SJSA1 (cell line): ENCODE measurements at places on chromosomes 3 and 15. TPM values are rescaled to one million over a fixed set of nuclear protein-coding genes. Genes with fewer than 3 reads are reported as not detected.

The GNAT1 gene
- not detected in 2 replicates for total RNA-seq

The NOX5 gene
- total RNA-seq = not detected in 2 replicates

The SLC22A14 gene
- not detected in 2 replicates for total RNA-seq

The A4GNT gene
- total RNA-seq = not detected in 2 replicates

The IL5RA gene
- not detected in 2 replicates for total RNA-seq

The GPR15 gene
- not detected in 2 replicates for total RNA-seq

- peaks cover 15% of the 10 kb centered on the region for H3K27me3 ChIP-seq
- no peaks in the 10 kb centered on the region for H3K36me3 ChIP-seq
- no peak for DNase-seq
- no peak overlapping the region for H3K27ac ChIP-seq
Observed at GRCh38 chr3:171462224-171462623, 2.0 kb upstream of the TNIK start.

DNA sequence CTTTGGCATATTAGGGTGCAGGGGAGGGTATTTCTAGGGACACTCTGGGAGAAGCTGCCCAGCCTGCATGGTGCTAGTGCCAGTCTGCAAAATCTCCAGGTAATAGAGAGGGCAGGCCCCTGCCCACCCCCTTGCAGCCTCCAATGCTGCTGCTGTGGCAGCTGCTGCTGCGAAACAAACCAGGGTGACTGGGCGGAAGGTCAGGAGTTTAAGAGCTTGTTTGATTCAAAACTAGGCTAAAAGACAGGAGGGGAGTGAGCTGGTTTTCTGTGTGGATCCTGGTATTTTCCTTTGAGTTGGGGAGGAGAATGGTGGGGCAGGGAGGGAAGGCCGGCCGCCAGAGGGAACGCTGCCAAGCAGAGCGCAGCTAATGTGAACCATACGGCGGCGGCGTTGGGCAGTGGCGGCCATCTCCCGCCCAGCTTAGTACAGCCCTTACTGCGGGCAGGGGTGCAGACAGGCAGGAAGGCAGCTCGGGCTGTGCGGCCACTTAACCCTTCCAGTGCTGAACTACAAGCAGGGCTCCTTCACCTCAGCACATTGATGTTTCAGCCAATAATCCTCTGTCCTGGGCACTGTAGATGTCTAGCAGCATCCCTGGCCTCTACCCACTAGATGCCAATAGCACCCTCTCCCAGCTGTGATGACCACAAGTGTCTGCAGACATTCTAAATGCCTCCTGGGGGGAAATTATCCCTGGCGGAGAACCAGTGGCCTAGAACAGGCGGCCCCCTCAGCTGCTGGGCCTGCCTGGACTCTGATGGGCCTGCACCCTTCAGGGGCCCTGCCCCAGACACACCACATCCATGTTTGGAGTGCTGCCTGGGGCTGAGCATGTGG, 125.7 kb downstream of the EEFSEC start:
- no peak overlapping the region for H3K4me3 ChIP-seq
- H3K36me3 ChIP-seq = no peaks in the 10 kb centered on the region; the same call in 1 of the 2 replicates
- H3K27me3 ChIP-seq = no peaks in the 10 kb centered on the region

GRCh38 chr3:107384428-107384827, 7.2 kb downstream of the CCDC54 start:
- H3K4me1 ChIP-seq = no peaks in the 10 kb centered on the region
- H3K27me3 ChIP-seq = no peaks in the 10 kb centered on the region
- DNase-seq = no peak
- H3K4me3 ChIP-seq = no peak overlapping the region

DNA sequence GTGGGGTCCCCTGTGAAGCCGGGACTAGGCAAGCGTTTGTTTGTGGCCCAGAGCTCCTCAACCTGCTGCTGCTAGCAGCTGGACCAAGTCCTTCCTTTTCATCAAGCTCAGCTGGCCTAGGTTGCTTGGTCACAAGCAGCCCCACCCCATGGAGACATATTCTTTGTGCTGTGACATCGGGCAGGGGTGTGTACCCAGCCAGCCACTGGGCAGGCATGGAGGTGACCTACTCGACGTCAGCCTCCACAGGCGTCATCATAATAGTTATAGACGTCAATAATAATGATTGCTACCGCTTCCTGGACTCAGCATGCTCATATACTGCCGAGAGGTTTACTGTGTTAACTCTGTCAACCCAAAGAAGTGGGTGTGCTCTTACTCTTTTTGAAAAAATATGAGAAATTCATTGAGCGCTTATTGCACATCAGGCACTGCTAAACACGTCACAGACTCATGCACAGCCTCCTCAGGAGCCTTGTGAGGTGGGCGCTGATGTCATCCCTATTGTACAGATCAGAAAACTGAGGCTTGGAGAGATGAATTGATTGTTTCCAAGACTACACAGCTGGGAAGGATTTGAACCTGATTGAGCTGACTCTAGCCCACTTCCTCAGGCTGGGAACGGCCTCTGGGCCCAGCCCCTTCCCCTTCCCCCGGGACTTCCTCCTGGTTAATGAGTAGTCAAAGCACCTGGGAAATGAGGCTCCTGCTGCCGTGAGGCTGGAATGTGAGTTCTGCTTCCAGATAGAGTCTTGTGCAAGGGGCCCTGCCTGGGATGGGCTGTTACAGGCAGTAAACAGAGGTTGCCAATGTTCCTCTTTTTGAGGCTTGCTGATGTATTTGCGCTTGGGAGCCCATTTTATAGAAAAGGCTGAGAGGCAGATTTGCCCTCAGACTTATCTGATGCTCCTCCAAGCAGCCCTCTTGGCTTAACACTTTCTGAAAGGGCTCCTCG, 16.2 kb downstream of the SLC6A6 start:
- H3K27ac ChIP-seq = no peak overlapping the region
- H3K27me3 ChIP-seq = no peaks in the 10 kb centered on the region
- no peak for DNase-seq
- H3K4me1 ChIP-seq = peaks cover 41% of the 10 kb centered on the region
- H3K36me3 ChIP-seq = peaks cover 81% of the 10 kb centered on the region

GRCh38 chr3:129195731-129196256, 12.1 kb upstream of the CNBP start:
- no peaks in the 10 kb centered on the region for H3K27me3 ChIP-seq
- peak; percentile 71 for DNase-seq
- no peak overlapping the region for H3K4me3 ChIP-seq
- H3K36me3 ChIP-seq = no peaks in the 10 kb centered on the region
- H3K4me1 ChIP-seq = peaks cover 18% of the 10 kb centered on the region

DNA sequence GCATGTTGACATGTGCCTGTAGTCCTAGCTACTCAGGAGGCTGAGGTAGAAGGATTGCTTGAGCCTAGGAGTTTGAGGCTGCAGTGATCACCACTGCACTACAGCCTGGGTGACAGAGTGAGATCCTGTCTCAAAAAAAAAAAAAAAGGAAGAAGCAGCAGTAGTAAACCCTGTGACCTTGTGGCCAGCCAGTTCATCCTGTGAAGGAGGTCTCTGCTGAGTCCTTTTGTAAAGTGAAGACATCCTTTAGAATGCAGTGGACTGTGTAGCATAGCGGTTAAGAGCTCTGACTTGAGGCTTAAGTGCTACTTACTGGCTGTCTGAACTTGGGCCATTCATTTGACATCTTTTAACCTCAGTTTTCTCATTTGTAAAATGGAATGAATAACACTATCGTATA, 8.3 kb downstream of the EXOSC7 start:
- no peak overlapping the region for H3K4me3 ChIP-seq
- H3K27ac ChIP-seq = no peak overlapping the region
- no peaks in the 10 kb centered on the region for H3K27me3 ChIP-seq
- no peaks in the 10 kb centered on the region for H3K36me3 ChIP-seq

DNA sequence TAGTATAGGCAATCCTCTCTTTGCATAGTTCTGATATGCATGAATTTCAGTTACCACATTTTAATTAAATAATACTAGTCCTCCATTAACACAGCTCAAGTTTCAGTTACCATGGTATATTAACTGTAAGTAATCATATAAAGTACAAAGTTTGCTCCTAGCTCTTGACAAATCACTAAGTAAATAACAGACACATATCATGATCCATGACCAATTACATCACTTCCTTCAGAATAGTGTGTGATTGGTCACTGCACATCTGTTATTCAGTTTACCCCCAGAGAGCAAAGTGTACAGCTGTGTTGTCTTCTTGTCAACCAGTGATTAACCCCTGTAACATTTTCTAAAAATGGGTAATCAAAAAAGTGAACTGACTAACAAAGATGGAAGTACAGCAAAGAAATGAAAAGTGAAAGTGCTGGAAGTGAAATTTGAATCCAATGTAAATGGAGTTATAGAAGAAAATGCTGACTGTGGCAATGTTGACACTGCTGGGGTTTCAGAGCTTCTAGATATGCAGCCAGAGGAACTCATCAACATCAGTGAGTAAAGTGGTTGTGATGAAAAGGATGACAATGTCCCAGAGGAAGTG, 30.2 kb upstream of the LEKR1 start:
- H3K4me1 ChIP-seq = peaks cover 14% of the 10 kb centered on the region
- no peak overlapping the region for H3K27ac ChIP-seq

DNA sequence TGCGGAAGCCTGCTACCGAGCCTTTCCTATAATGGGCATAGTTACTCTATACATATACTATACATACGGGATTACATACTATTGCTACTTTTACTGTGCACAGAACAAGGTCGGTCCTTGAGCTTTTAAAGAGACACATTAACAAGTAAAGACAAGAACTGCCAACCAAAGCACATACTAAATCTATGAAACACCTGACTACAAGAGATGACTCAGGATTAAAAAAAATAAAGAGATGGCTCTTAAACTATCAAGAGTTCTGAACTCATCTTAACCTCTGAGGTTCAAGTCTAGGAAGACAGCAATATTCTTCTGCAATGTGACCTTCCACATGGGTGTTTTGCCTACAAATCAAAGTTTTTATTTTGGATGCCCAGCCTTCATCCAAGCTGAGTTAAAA, 106.8 kb downstream of the TNIK start:
- no peaks in the 10 kb centered on the region; the same call in 1 of the 2 replicates for H3K4me1 ChIP-seq
- no peaks in the 10 kb centered on the region for H3K36me3 ChIP-seq
- no peak overlapping the region for H3K4me3 ChIP-seq
- H3K27me3 ChIP-seq = no peaks in the 10 kb centered on the region

DNA sequence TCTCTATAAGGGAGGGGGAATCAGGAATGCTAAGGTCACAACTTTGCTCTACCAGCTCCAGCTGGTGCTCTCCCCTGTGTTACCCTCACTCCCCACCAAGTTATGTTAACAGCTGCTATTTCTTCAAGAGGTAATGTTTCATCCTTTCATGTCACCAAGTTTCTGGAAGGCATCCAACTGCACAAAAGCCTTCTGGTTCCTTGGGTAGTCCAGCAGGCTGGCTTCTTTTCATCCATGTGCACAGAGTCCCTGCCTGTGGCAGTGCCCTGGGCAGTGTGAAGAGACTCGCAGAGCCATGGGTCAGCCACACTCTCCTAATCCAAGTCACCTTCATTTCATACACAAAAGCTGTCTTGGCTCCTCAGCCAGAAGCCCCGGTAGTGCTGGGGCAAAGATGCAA, 737.5 kb upstream of the LMCD1 start:
- H3K4me3 ChIP-seq = no peak overlapping the region
- H3K4me1 ChIP-seq = no peaks in the 10 kb centered on the region
- DNase-seq = no peak
- H3K36me3 ChIP-seq = no peaks in the 10 kb centered on the region

GRCh38 chr3:160981217-160981938, 123.8 kb downstream of the B3GALNT1 start:
- DNase-seq = no peak
- H3K4me3 ChIP-seq = no peak overlapping the region
- H3K36me3 ChIP-seq = no peaks in the 10 kb centered on the region
- no peak overlapping the region for H3K27ac ChIP-seq
- H3K27me3 ChIP-seq = no peaks in the 10 kb centered on the region

DNA sequence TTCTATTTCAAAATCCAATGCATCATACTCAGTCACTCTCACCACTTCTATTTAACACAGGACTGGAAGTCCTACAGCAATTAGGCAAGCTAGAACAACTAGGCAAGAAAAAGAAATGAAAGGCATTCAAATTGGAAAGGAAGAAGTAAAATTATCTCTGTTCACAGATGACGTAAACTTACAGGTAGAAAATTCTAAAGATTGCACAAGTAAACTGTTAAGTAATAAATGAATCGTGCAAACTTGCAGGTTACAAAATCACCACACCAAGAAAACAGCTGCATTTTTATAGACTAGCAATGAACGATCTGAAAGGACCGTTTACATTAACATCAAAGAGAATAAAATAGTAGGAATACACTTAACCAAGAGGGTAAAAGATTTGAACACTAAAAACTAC, 36.2 kb downstream of the CHST2 start:
- H3K4me3 ChIP-seq = no peak overlapping the region
- no peaks in the 10 kb centered on the region for H3K36me3 ChIP-seq
- no peak for DNase-seq
- no peaks in the 10 kb centered on the region for H3K27me3 ChIP-seq
- H3K27ac ChIP-seq = no peak overlapping the region
- no peaks in the 10 kb centered on the region for H3K4me1 ChIP-seq

DNA sequence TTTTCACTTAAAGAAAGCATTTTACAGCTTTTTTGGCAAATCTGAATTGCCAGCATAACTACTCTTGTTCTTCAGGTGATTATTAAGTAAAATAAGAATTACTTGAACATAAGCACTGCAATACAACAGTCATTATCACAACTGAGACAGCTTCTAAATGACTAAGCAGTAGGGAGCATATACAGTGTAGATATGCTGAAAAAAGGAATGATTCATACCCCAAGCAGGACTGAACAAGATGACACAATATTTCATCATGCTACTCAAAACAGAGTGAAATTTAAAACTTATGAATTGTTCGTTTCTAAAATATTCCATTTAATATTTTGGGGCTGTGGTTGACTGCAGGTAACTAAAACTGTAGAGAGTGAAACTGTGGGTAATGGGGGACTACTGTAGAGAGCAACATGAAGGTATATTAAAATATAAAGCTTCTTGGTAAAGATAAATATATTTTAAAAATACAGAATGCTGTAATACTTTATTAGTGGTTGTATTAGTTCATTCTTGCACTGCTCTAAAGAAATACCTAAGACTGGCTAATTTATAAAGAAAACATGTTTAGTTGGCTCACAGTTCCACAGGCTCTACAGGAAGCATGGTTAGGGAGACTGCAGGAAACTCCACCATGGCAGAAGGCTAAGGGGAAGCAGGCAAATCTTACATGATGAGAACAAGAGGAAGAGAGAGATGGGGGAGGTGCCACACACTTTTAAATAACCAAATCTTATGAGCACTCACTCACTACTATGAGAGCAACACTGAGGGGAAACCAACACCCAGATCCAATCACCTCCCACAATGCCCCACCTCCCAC, 84.8 kb downstream of the DCLK3 start:
- H3K4me1 ChIP-seq = peaks cover 30% of the 10 kb centered on the region
- no peaks in the 10 kb centered on the region for H3K36me3 ChIP-seq
- H3K27ac ChIP-seq = peak overlapping the region; percentile 82
- no peak for DNase-seq
- no peak overlapping the region for H3K4me3 ChIP-seq
- no peaks in the 10 kb centered on the region for H3K27me3 ChIP-seq

DNA sequence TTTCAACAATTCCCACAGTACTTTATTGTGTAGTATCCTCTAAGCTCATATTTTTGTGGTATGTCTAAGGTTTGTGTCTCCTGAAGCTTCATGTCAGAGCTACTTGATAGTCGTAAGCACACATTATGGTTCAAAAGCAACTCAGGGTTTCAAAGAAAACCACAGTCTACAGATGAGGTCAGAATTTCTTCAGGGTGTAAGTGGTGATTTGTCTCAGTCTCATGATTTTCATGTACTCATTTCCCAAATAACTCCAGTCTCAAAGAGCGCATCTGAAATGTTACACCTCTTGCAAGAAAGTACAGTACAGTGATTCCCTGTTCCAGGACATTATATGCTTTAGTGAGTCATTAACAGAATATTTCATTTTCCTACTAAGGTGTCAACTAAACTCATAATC, 47.5 kb upstream of the SSR3 start:
- no peak overlapping the region for H3K4me3 ChIP-seq
- H3K36me3 ChIP-seq = no peaks in the 10 kb centered on the region
- no peaks in the 10 kb centered on the region for H3K27me3 ChIP-seq
- H3K4me1 ChIP-seq = peaks cover 19% of the 10 kb centered on the region
- H3K27ac ChIP-seq = no peak overlapping the region
- DNase-seq = no peak
